Small intestine (tissue), 16 donors: ENCODE measurements at places on chromosomes 16 and 17.

DNA sequence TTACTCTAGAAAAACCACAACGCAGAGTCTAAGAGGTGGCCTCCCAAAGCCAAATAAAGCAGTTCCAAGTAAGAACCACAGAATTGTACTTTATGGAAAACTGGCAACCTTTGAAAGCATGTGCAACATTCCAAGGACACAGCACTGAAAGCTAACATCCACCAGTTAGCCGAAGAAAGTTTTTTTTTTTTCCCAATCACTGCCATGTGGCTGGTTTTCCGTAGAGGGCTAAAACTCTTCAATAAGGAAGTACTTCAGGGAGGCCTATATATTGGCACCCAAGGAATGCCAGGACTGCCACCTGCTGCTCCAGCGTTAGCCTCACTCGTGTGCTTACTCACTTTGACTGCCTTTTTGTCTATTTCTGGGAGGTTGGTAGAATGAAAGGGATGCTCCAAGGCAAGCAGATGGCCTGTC is 25.2 kb downstream of the CEP95 start:
- DNase-seq, result no peak

DNA sequence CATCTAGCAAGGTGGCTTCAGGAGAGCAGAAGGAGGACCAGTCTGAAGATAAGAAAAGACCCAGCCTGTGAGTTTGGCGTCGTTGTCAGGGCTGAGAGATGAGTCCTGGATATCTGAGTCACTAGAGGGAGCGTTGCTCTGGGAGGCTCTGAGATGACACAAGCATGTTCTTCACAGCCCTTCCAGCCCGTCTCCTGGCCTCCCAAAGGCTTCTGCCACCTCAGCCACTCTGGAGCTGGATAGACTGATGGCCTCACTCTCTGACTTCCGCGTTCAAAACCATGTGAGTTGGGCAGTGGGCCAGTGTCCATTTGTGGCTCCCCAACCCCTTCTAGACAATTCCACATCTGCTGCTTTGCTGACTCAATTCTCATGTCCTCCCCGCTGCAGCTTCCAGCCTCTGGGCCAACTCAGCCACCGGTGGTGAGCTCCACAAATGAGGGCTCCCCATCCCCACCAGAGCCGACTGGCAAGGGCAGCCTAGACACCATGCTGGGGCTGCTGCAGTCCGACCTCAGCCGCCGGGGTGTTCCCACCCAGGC is 2.3 kb downstream of the TGFB1I1 start:
- DNase-seq, result no peak

GRCh38 chr17:80130992-80131391 is 15.9 kb downstream of the EIF4A3 start:
- DNase-seq, result no peak

DNA sequence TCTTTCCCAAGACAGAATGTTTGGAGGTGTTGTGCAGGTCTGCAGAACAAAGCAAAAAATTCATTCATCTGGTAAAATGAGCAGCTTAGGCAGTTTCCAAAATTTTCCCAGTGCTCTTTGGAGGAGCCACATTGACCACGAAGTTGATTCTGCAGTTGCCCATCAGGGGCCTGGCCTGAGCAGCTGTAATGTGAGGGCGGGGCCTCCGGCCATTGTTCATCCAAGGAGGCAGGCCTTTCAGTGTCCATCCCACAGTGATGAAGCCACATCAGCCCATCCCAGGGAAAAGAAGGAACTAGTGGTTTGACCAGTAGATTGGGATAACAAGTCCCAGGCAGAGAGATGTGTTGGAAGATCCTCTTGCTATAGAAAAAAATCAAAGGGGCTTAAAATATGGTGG is 10.1 kb downstream of the UBFD1 start:
- no peak for DNase-seq

DNA sequence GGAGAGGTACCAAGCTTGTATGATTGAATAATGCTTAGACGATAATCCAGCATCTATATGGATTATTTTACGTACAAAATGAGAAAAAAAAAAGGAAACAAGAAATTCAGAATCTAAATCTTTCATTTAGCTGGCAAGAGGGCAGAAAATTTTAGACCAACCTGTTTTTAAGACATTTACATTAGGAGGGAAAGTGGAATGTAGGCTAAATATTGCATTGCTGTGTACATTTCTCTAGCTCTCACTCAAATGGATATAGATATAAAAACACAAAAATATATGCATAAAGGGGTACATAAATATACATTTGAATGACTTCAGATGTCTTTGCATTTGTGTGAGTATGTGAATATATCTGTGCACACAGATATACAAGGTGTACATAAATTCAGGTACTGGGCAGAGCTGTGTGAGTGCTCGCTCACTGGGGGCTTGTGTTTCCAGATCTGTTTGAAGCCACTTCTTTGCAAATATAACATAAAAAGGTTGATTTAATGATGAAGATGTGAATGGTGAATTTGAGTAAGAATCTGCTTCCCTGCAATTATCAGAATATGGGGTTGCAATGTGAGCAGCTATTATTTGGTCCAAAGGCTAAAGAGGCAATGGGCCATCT is 14.2 kb upstream of the ZFHX3 start:
- no peak for DNase-seq

- DNase-seq, result no peak
These were observed 3.8 kb downstream of the G6PC3 start for GRCh38 chr17:44074231-44074910.

- DNase-seq, result no peak
These were observed 286.5 kb downstream of the HS3ST4 start for GRCh38 chr16:25978218-25978617.

DNA sequence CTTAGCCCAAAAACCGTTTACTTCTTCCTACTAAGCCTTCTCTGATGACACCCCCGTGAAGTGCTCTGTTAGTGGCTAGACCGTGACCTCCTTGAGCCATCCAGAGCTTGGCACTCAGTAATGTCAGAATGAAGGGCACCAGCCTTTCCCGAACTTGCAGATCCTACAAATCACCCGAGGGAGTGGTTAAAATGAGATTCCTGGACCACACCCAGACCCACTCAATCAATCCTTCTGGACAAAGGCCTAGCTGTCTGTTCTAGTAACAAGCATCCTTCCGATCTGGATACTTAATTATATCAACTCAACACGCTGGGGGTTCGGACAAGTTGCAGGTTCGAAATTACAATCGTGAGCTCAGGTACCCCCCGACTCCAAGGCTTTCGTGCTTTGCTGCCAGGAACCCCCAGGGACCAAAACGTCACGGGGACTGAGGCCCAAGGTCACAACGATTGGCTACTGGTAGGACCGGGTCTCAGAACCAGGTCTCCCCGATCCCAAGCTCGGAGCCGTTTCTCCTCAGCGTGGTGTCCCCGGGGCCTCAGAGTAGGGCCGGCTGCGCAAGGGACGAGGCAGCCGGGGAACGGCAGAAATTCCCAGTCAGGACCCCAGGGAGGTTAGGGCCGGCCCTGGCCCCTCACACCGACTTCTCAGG is 527 bp downstream of the CIAPIN1 start:
- no peak for DNase-seq

DNA sequence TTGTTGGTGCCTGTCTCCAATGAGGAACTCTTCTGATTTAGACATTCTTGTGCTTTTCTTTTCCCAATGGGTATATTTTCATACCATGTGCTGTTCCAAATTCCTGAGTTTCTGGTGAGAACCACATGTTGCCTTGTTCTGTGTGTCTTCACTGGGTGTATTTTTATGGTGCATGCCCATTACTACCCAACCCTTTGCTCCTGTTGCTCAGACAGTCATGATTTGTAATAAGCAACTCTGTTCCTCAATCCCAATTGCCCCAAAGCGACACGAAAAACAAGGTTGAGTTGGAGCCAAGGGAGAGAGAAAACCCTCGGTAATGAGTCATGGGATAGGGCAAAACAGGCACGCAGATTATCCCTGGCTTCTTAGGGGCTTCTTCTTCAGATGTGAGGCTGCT is 101.8 kb downstream of the ABCA8 start:
- DNase-seq, result no peak
